ENCODE measurements at places on chromosomes 1 and 21. TPM values are rescaled to one million over a fixed set of nuclear protein-coding genes. Genes with fewer than 3 reads are reported as not detected.

GRCh38 chr1:47725000-47725473 lies 272.1 kb downstream of the TRABD2B start:
- peak; percentile 84 for DNase-seq

- DNase-seq = no peak
Measured at GRCh38 chr1:29964718-29965533, 728.6 kb downstream of the PTPRU start.

GRCh38 chr1:235573880-235574279 lies 69.6 kb upstream of the B3GALNT2 start:
- no peak for DNase-seq

- peak; percentile 57 for DNase-seq
Measured at GRCh38 chr1:5996641-5997270, 4.5 kb upstream of the NPHP4 start.

DNA sequence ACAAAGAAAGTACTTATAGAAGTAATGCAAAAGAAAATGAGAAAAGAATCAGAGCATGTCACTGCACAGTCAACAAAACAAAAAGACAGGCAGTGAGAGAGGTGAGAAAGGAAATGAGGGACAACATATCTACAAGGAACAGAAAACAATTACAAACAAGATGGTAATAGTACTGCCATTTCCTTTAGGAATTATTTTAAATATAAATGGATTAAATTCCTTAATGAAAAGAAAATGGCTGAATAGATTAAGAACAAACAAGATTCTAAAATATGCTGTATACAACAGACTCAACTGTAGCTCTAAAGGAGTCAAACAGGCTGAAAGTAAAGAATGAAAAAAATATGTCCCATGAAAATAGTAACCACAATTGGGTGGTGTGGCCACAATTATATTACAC lies 22.1 kb upstream of the ZNF124 start:
- DNase-seq = no peak

DNA sequence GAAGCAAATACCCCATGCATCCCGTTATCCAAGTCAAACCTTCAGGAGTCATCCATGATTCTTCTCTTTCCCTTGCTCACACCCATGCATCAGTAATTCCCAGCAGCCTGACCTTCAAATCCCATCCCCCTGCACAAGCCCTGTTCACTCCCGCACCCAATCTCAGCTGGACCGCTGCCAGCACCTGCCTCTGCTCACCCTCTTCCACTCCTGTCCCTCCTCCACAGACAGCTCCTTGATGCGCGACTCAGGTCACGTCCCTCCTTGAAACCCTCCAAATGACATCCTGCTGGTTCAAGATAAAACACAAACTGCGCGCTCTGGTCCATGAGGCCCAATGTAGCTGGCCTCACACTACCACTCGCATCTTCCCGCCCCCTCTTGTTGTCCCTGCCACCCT lies 43.4 kb upstream of the MPZL1 start:
- DNase-seq = no peak

- no peak for DNase-seq
Measured at GRCh38 chr1:6635910-6636760, 11.5 kb downstream of the THAP3 start.

DNA sequence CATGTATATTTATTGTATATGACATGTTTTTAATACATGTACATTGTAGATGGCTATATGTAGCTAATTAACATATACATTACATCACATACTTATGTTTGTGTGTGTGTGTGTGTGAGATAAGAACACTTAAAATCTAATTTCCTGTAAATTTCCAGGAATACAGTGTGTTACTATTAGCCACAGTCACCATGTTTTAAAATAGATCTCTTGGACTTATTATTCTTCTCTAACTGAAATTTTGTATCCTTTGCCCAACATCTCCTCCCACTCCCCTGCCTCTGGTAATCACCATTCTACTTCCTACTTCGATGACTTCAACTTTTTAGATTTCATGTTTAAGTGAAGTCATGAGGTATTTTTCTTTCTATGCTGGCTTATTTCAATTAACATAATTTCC lies 64.8 kb downstream of the FCRL5 start:
- DNase-seq = no peak

GRCh38 chr21:37828991-37829390 lies 87.3 kb downstream of the KCNJ6 start:
- no peak for DNase-seq

DNA sequence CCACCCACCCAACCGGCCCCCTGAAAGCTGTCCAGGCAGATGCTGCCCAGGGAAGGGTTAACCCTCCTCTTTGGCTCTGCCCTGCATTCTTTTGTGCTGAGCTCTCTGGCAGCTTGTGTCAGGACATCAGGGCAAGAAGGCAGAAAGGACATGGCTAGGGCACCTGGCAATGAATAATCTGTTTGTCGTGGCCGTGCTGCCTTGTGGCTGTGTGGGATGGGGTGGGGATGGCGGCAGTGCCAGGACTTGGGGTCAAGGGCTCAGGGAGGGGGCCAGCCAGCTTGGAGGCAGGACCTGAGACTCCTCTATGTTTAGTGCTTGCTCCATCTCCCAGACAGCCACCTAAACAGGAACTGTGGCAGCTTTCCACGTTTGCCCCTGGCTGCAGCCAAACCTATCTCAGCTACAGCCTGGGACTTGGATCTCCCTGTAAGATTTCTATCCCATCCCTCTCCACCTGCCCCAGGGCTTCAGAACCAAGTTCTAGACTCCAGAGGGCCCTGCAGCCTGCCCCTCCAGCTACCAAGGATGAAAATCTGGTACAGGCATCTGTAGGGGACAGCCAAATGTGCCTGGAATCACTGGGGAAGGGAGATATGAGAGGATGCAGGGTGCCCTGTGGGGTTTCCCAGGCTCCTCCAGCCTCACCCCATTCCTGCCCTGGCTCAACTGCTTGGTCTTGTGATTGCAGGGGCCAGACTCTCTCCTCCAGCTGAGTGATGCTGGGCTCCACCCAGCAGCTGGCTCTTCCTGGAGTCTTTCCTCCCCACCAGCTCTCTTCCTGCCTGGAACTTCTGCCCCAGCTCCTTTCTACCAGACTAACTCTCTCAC lies 9.6 kb upstream of the GPR37L1 start:
- no peak for DNase-seq

- no peak for DNase-seq
Measured at GRCh38 chr1:210159211-210159610, 73.4 kb upstream of the SERTAD4 start.

The RIMKLA gene
- total RNA-seq = 0.74 TPM

The SMPDL3B gene
- total RNA-seq = not detected

The CYP4A22 gene
- 0.32 TPM for total RNA-seq

GRCh38 chr1:56837244-56837939 lies 17.2 kb upstream of the C8A start:
- no peak for DNase-seq

The RHBG gene
- total RNA-seq = not detected

GRCh38 chr1:155322571-155322952 lies 1.9 kb downstream of the RUSC1 start:
- DNase-seq = peak; percentile 82

The MROH9 gene
- total RNA-seq = 0.24 TPM

- no peak for DNase-seq
Measured at GRCh38 chr1:110288111-110288510, 51.1 kb upstream of the RBM15 start.

The MMP23B gene
- total RNA-seq = 36.1 TPM

DNA sequence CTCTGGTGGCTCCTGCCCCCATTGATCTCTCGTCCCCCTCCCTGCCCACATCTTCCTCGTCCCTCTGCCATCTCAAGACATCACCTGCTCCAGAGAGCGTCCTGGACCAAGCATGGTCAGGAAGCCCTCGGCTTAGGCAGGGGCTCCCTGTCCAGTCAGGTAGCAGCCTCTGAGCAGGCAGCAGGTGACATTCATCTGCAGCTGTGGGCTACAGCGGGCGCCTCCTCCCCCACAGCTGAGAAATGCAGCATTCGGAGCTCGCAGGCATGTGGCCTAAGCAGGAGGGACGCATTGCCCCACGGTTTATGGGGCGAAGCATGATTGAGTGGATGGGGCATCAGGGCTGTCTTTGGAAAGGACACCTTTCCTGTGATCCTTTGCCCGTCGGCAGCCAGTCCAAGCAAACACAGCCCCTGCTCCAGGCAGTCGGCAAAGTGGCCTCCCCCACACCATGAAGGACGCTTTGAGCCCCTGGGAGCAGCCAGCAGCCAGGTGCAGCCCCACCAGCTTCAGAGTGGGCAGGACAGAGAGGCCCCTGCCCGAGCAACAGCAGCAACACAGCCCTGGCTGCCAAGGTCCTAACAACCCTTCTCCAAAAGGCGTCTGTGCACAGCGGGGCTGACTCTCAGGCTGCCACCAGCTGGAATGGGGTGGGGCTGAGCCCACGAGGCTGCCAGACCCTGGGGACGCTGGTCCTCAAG lies 234.1 kb upstream of the VAMP3 start:
- peak; percentile 67 for DNase-seq

- DNase-seq = no peak
Measured at GRCh38 chr1:202568826-202569225, 141.4 kb downstream of the SYT2 start.

DNA sequence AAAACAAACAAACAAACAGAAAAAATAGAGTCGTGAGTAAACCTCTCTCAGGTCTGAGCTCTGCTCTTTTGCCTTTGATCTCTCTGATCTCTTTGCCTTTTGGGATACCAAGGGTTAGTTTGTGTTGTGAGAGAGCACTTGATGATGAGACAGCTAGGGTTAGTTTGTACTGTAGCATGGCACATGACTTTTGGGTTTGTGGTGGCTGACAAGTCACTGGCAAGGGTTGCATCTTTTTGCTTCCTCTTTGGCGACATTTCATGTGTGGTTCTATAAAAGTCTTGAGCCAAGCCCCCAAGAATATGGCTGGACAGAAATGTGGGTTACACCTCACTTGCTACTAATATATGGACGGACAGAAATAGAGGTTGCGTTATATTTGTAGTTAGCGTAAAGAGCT lies 60.5 kb downstream of the TESK2 start:
- DNase-seq = no peak

- no peak for DNase-seq
Measured at GRCh38 chr1:223843934-223844786, 1.6 kb downstream of the TP53BP2 start.

The ADAM30 gene
- total RNA-seq = not detected

The STX12 gene
- 62.9 TPM for total RNA-seq

DNA sequence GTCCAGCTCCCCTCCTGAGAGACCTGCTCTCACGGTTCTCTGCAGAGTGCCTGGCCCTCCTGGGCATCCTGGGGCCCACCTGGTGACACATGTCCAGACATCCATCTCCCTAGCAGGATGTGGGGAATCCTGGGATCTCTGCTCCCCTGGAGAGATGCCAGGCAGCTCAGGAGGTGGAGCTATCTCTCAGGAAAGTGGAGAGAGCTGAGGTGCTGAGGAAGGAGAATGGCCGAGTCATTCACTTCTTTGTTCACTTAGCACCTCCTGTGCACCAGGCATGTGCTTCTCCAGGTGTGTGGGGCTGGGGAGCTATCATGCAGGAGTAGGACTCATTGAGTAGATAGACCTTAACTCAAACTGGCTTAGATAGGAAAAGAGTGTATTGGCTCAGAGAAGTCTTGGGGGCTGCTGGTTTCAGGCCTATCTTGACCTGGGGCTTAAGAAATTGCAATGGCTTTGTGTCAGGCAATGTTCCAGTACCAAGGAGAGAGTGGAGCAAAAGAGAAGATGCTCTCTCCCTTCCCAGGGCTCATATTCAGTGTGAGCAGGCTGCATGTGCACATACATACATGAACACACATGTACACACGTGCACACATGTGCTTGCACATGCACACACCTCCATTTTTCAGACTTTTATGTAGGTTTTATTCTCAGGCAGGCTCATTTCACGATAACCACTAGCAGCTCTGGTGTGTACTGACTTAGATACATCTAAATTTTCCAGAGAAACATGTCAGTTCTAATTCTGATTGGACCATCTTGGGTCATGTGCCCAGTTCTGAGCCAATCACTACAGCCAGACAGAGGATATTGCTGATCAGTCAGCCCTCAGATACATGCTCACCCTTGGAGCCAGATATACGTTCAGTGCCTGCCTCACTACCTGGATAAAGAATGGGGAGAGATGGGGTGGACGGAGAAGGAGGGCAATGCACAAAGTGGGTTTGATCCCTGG lies 437.6 kb downstream of the PTPRU start:
- no peak for DNase-seq

GRCh38 chr1:167043752-167044488 lies 46.3 kb downstream of the GPA33 start:
- DNase-seq = no peak
